ENCODE measurements at places on chromosomes 6 and 20.

DNA sequence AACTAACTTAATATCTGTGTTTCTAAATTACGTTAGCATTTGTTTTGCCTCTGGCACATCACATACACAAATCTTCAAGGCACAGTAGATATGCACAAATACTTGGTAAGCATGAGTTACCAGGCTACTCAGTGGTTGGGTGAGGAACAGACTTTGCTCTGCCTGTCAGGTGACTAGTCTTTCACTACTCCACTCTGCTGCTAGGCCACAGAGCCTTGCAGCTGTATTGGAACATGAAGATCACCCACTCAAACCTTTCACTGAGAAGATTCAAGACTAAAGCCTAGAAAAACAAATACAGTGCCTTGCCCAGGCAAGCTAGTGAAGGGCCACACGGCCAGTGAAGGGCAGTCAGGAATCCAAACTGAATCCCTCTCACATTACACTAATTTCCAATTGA is 47.0 kb downstream of the DTNBP1 start:
- DNase-seq, result no peak

DNA sequence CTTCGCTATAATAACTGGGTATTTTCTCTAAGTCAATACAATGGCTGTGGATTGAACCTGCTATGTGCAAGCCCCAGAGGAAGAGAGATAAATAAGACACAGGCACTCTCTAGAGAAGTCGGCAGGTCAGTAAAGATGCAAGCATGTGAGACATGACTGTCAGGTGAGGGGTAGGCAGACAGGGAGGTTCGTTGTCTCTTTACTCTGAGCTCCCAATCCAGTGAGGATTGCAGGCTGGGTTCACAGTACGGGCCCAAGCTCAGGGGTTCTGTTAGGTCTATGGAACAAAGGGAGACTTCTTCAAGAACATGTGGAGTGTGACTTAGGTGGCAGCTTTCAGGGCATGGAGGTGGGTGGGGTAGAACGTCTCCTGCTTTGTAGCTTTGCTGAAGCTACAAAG is 147.2 kb downstream of the PCSK2 start:
- no peak for DNase-seq

DNA sequence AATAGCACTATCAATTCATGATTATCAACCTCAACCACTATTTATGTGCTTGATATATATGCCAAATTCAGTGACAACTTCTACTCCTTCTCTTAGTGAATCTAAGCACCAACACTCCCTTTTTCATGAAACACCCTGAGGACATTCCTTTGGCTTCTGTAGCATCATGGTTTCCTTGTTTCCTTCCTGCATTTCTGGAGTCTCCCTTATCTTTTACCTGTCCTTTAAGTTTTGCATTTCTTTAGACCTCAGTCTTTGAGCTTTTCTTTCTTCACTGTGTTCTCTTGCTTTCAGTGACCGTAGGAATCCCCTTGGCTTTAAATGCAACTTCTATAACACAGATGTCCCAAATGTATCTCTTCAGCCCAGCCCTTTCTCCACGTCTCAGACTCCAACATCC is 143.8 kb upstream of the MLIP start:
- no peak for DNase-seq

GRCh38 chr20:48278961-48279481 is 493.7 kb upstream of the SULF2 start:
- no peak for DNase-seq

GRCh38 chr20:61874421-61875068 is 191.1 kb downstream of the TAF4 start:
- no peak for DNase-seq

GRCh38 chr6:168291450-168291849 is 28.1 kb downstream of the DACT2 start:
- DNase-seq, result no peak

DNA sequence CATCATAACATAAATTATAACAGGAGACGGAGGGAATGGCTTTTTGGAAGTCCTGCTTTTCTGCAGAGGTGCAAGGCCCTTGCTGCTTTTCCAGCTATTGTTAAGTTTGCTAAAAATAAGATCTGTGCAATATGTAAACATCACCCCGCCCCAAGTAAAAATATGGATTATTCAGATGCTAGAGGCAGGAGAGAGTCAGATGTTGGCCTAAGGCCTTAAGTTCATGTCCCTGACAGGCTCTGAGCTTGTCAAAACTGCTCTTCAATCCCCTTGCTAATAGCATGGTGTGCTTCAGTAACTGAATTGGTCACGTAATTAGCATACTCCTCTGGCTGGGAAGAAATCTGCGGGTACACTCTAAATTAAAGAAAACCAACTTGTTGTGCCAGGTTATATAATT is 147.5 kb downstream of the BMP2 start:
- no peak for DNase-seq

DNA sequence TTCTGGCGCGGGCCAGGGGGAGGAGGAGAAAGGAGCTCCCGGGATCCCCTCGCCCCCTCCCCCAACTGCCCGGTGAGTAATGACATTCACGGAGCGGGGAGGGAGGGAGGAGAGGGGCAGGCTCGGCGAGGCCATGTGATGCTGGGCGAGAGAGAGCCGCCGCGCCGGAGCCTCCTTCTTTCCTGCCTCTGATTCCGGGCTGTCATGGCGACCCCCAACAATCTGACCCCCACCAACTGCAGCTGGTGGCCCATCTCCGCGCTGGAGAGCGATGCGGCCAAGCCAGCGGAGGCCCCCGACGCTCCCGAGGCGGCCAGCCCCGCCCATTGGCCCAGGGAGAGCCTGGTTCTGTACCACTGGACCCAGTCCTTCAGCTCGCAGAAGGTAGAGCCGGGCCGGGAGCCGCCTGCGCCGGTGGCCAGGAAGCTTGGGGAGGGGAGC is at the start of gene GDAP1L1:
Gene GDAP1L1, plus strand, starts transcription at position 178 of the 441 bp plus-strand sequence. Its CDS starts 27 bp downstream, at position 205.
- DNase-seq, result no peak

- DNase-seq, result no peak
Measured at GRCh38 chr20:4875578-4876067, 125.7 kb downstream of the SLC23A2 start.

- no peak for DNase-seq
Measured at GRCh38 chr6:100979267-100979666, 98.1 kb upstream of the ASCC3 start.

DNA sequence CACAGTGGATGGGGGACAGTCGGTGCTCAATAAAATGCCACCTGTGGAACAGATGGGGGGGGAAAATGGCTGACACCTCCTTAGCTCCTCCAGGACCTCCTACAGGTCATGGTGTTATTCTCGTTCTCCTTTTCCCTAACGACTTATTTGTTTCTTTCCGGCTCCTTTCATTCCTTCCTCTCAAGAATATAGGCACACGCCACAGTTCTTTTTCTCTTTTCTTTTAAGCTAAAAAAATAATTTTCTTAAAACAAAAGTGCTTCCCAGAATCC is 1.4 kb upstream of the RNASET2 start:
- DNase-seq, result no peak

DNA sequence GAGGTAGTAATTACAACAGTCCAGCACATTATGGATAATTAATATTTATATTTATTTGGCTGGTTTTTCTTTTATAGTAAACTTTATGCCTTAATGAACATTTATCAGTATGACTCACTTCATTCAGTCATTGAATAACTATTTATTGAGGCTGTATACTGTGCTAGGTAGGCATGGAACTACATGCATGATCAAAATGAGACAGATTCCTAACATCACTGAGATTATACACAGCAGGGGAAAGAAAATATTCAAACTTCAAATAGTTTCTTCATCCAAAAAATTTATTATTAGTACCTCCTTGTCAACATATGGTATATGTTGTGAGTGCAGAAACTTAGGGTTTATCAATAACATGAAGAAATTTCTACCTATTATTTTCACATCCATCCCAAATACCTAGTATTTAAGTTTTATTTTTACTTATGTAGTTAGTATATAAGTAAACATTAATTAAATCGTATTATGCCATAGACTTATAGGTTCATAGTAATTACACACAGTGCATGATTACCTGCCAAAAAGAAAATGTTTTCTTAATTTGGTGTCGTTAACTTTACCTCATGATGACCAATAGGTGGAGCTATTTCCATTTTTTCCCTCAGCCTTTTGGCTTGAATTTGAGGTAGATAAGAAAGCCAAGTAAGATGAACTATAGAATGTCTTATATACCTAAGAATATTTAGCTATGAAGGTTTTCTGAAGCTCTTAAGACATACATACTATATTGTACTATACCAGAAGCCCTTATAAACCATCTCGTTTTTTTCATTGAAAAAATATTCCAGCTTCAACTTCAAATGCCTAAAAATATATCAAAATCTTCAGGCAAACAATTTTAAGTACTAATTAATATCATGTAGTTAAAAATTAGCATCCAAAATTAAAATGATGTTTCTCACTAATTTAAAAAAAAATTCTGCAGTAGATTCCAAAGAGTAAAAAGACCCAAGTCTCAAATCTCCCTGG is 12.5 kb upstream of the TMEM30A start:
- no peak for DNase-seq

- no peak for DNase-seq
Measured at GRCh38 chr20:53608456-53609452, 15.1 kb upstream of the ZNF217 start.

DNA sequence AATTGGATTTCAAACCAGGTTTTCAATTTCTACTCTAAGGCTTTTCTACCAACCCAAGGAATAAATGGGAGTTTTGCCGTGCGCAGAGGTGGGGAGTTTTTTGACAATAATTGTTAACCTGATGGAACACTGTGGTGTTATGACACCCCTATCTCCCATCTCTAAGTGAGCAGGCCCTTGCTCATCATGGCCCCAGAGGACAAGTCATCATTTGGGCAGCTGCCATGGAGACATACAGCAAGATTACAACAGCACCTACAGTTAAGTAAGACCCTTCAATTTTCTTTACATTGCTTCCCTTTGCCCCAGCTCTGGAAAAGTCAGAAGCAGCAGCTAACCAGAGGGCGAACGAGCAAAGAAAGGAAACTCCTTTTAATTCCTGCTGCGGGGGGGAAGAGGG is 54.3 kb downstream of the ADGRF5 start:
- no peak for DNase-seq

DNA sequence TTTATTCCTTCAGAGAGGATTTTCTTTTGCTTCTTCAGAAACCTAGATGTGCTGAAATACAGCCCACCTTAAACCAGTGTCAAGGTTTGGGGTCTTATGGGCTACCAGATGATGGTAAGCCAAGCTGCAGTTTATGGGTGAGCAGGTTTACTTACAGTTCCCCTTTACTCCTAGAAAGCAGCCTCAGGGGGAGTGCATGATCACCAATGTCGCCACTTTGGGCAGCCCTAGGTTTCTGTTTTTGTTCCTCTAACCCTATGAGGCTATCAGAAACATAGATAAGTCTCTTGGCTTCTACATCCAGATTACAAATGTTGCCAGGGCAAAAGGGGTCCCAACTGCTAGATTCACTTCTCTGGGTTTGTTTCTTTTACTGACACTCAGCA is 67.2 kb downstream of the TRIM27 start:
- DNase-seq, result no peak

- DNase-seq, result no peak
Measured at GRCh38 chr6:29938746-29939508, 3.4 kb upstream of the HLA-A start.

GRCh38 chr6:3898265-3898994 is 49.3 kb downstream of the FAM50B start:
- no peak for DNase-seq

DNA sequence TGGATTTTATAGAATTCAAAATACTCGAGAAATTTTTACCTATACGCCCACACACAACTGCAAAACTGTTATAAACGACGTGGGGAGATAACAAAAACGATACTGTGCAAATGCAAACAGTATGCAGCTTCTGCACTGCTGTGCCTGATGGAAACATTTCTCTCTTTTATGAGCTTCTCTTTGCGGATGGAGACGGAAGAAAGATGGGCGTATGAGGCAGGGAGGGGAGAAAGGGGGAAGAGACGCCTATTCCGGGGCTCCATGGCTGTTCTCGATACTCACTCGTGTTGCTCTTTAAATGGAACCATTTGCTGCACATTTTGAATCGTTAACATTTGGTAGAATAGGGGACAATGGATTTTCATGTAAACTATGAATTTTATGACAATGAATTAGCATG is 69.1 kb upstream of the EXOC2 start:
- no peak for DNase-seq

- no peak for DNase-seq
Measured at GRCh38 chr20:10671919-10672623, 1.7 kb downstream of the JAG1 start.

GRCh38 chr6:148082696-148083095 is 259.9 kb upstream of the SASH1 start:
- DNase-seq, result no peak

GRCh38 chr6:92428448-92428847 is 990.9 kb downstream of the EPHA7 start:
- DNase-seq, result no peak

DNA sequence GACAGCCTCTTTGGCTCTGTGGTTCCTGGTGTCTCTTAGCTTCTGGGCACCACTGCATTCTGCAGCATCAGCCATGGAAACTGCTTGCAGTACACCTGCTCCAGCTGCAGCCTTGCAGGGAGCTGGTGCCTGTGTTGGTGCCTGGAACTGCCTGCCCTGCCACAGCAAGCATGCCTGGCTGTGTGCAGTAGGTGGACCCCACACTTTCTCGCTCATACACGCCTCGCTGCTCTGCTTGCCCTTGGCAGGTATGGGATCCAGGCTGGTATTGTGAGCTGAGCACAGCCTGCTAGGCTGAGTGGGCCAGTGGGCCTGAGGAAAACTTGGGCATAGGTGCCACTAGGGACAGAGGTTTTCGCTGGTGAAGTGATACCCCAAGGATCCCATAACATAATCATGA is 22.8 kb downstream of the OR2J3 start:
- no peak for DNase-seq

DNA sequence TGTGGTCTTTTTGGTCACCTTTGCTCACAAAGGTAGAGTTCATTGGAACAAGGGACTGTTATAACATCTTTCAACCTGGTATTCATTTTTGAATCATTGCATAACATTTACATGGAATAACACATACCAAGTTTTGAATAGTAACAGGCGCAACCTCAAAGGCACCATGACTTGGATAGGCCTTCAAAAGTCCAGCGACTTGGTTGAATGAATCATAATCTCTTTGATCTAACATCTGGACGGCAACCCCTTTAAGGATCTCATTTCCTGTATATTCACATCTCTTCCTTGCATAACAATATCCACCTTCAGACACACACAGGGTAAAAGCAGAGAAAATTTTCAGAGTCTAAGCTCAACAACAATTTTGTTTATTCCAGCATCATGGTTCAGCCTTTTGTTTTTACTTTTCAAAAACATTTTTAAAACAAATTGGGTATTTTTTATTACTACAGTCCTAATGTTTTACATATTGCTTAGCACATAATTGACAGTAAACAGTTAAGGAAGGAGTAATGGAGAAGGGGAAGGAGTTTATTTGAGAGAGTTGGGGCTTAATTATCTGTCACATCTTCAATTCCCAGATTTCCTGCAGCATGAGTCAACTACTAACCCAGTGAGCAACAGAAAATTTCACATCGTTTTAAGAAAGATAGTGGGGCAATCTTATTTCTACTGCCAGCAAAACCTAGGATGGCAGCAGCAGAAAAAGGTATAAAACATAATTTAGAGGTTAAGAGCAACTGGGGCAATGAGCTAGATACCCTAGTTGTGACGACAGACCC is 41.8 kb upstream of the F13A1 start:
- DNase-seq, result no peak

- no peak for DNase-seq
Measured at GRCh38 chr20:56369179-56369578, 10.4 kb downstream of the FAM210B start.

- DNase-seq, result no peak
Measured at GRCh38 chr6:141562186-141562811, 570.4 kb upstream of the GJE1 start.
